Activated CD8-positive, alpha-beta T cell treated with anti-CD3 and anti-CD28 coated beads for 36 hours (primary cell): ENCODE measurements at places on chromosomes 16 and 17.

DNA sequence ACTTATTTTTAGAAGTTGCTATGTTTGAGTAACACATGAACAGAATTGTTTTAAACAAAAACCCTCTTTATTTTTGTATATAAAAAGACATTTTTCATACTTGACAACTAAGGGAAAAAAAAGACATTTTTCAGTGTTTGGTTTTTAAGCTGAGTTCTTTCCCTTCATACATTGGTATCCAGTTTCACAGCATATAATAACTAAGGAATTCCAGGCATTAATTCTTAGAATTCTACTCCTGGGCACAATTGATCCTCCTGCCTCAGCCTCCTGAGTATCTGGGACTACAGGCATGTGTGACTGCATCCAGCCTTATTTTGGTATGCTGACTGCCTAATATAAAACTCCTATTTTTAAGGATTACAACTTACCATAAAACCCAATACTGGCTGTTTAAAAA, 8.4 kb downstream of the FBXO47 start:
- H3K36me3 ChIP-seq: no peaks in the 10 kb centered on the region
- no peaks in the 10 kb centered on the region for H3K27me3 ChIP-seq
- DNase-seq: no peak
- H3K27ac ChIP-seq: peak overlapping the region; percentile 42
- H3K4me1 ChIP-seq: peaks cover 20% of the 10 kb centered on the region

DNA sequence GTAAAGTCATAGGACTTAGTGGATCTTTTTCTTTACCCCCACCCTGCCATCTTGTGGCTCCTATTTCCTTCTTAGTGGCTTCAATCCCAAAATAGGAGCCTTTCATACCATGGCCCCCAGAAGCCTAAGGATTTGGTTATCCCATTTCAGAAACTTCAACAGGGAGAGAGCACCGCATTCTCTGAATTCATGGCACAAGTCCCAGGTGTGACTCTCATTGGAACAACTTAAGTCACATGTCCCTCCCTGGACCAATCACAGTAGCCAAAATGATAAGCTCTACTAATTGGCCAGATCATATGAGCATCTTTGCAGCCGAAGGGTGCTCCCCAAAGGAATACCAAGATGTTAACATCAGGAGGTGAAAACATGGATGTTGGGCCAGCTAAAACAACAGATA, 43.2 kb downstream of the AXIN2 start:
- H3K36me3 ChIP-seq: no peaks in the 10 kb centered on the region
- H3K27me3 ChIP-seq: peaks cover 5% of the 10 kb centered on the region
- peaks cover 15% of the 10 kb centered on the region for H3K4me1 ChIP-seq
- H3K27ac ChIP-seq: no peak overlapping the region
- H3K4me3 ChIP-seq: no peak overlapping the region

- no peaks in the 10 kb centered on the region for H3K36me3 ChIP-seq
- no peak for DNase-seq
- no peak overlapping the region for H3K27ac ChIP-seq
These were observed 59.1 kb downstream of the OTOA start for GRCh38 chr16:21722771-21723455.

- DNase-seq: no peak
- H3K4me3 ChIP-seq: no peak overlapping the region
- no peak overlapping the region for H3K27ac ChIP-seq
These were observed 520.4 kb upstream of the WSB1 start for GRCh38 chr17:26773189-26774188.

DNA sequence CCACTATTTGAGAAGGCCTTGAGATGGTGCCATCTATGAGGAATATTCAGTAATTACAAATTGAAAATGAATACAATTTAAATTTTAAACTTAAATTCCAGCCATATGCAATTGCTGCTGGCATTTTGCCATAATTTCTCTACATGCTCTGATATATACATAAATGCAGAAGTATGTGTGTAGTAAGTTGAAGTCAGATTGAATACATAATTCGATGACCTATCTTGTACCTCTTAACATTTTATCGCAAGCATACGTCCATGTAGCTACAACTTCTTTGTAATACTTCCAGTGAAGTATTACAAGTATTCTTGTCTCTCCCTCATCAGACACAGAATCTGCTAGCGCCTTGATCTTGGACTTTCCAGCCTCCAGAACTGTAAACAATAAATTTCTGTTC, 26.0 kb downstream of the CDH11 start:
- DNase-seq: no peak
- H3K36me3 ChIP-seq: no peaks in the 10 kb centered on the region
- no peak overlapping the region for H3K27ac ChIP-seq
- no peaks in the 10 kb centered on the region for H3K4me1 ChIP-seq

- no peaks in the 10 kb centered on the region for H3K4me1 ChIP-seq
- H3K4me3 ChIP-seq: no peak overlapping the region
- peak; percentile 51 for DNase-seq
- H3K36me3 ChIP-seq: no peaks in the 10 kb centered on the region
- H3K27me3 ChIP-seq: peaks cover 11% of the 10 kb centered on the region
- no peak overlapping the region for H3K27ac ChIP-seq
These were observed 7.3 kb upstream of the TRPV2 start for GRCh38 chr17:16407911-16408588.

DNA sequence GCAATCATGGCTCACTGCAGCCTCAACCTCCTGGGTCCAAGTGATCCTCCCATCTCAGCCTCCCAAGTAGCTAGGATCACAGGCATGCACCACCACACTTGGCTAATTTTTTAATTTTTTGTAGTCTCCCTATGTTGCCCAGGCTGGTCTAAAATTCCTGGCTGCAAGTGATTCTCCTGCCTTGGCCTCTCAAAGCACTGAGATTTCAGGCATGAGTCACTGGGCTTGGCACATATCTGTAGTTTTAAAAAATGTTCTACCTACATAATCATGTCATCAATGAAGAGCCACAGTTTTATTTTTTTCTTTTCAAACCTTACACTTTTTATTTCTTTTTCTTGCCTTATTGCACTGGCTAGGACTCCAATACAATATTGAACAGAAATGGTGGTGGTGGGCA, 33.1 kb upstream of the COL1A1 start:
- H3K4me3 ChIP-seq: no peak overlapping the region
- no peaks in the 10 kb centered on the region for H3K36me3 ChIP-seq
- no peak overlapping the region for H3K27ac ChIP-seq
- H3K27me3 ChIP-seq: peaks cover 33% of the 10 kb centered on the region
- no peak for DNase-seq
